ENCODE measurements at places on chromosomes 5 and 9.

DNA sequence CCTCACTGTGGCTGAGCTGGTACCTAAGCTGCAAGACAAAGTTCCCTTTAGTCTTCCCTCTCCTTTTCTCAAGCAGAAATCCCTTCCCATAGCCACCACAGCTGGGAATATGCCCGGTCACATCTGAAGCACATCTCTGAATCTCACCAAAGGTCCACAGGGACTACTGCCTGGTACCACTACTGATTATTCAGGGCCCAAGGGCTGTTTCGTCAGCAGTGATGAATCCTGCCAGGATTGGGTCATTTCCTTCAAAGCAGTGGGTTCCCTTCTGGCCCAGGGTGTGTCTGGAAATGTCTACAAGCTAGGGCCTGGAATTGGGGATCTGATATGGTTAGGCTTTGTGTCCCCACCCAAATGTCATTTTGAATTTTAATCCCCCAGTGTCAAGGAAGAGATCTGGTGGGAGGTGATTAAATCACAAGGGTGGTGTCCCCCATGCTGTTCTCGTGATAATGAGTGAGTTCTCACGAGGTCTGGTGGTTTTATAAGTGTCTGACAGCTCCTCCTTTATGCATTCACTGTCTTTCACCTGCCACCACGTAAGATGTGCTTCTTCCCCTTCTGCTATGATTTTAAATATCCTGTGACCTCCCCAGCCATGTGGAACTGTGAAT lies 83.2 kb upstream of the FST start:
- no peak for DNase-seq

DNA sequence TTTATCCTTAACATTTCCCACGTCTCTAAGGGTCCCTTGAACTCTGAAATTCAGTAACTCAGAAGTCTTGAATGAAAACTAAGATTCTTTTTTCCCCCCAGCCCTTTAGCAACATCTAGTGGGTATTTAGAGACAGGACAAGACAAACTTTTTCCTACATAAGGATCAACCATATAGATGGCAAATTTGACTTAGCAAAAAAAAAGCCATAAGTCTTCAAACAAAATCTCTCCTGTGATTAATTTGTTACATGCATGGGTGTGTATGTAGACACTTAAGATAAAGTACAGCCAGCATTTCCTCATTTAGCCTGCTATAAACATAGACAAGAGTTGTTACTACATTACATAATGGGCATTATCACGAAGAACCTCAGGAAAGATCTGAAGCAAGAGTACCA lies 29.1 kb upstream of the ANKRD31 start:
- no peak for DNase-seq

DNA sequence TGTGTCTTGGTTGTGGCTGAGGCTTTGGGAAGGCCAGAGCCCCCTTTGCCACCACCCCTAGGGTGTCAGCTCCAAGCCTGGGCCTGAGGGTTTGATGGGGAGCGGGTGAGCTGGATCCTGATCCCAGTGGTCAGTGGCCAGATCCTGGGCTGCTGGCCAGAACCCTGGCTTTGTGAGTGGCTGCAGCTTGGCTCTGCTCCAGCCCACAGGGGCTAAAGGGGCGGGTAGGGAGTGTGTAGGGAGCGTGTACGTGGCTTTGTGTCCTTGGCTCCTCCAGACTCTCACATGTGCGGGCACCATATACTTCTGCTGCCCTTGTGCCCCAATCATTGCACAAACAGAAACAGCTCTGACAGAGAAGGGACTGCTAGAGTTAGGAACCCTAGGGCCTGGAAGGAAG lies 1.2 kb upstream of the IL11RA start:
- no peak for DNase-seq

DNA sequence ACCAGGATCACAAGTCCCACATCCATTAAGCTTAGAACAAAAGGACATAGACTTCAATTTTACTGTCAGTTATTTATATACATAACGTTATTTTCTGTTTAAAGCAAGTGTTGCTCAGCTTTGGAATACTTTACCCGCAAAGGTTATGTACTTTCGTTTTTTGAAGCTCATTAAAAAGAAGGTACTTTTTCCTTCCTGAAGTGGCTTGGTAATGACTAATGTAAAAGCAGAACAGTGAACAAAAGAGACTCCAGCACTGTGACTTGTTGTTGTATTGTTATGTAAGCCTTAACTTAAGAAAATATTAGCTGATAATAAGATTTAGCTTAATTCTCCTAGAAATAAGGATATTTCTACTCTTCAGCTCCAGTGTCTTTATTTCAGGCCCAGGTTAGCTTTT lies 97.3 kb upstream of the SLCO6A1 start:
- no peak for DNase-seq

GRCh38 chr5:126896170-126896702 lies 119.3 kb downstream of the LMNB1 start:
- DNase-seq = no peak

DNA sequence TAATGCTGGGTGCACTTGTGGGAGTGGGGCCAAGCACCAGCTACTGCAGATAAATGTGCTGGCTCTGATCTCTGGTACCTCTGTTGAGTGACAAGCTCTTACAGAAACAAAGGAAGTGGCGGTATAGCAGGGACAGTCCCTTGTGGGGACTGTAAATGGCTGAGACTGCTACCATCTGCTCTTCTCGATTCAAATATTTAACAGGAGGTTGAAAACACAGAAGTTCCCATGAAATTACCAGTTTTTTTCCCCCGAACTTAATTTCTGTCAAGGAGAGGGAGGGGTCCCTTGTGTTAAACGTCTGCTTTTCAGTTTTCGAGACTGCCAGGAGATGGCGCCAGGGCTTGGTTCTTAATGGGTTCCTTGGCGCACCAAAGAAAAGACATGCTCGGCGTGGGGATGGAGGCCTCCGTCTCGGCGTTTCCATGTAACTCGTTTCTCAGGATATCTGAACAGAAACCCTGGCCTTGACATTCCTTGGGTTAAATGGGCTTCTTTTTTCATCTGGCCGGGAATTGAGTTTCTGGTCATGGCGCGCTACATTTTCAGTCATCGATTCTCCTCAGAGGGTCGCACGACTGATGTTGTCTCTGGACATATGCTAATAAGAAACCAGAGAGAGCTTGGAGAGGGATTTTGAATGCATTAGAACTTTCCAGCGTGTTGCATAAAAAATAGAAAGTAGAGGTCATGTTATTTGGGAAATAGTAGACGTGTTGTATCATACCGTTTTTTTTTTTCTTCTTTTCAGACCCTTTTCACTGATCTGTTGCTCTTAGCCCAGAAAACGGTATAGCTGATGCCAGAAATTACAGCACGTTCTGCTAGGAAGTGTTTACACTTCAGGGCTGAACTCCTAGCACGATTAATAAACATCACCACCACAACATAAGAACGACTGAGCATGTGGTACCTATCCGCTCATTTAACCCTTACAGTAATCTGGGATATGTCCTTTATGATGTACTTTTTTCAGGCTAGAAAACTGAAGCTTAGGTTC lies 64.0 kb downstream of the CARTPT start:
- DNase-seq = no peak

DNA sequence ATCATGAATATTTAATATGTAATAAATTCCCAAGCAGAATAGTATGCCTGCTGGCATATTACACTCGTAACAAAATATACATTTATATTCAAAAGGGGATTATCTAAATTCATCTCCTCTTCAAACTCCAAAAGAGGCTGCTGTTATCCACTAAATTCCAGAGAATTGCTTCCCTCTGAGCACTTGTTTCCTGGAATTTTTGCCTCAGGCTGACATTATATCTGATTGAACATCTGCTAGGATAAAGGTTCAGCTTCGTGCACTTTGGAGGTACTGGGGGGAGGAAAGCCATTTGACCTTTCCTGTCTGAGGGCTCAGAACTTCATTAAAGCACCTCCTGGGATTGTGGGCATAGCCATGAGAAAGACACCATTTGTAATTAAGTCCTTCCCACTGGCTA lies 4.3 kb upstream of the HAPLN1 start:
- DNase-seq = no peak

GRCh38 chr5:95072281-95072680 lies 212.6 kb downstream of the MCTP1 start:
- DNase-seq = no peak

DNA sequence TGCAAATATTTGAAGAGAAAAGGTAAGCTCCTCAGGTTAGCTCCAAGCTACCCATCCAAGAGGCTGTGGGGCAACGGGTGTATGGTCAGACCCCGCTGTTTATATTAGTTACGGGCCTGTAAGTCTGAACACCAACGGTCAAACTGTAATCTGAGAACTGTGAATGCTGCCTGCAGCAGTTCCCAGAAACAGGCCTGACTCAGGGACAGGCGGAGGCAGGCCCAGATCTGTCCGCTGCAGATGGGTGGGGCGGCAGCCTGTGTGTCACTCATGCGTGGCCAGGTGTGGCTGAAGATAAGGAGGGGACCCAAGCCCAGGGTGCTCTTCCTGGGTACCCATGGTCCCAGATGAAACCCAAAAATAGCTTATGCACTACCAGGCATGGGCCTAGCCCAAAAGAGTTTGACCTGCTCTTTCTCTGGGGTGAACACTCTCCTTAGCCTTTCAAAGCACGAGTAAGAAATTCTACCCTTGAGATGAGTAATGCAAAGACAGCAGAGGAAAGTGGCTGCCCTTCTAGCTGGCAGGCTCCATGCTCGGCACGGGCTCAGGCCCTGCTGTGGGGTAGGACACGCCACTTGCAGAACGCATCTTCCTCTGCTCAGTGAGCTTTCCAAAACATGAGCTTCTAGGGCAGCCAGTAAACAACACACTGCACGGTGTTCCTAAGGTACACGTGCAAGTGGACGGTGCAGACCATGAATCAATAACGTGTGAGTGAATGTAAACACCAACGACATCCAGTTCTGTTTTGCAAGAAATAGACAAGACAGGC lies 9.1 kb downstream of the UBAC1 start:
- DNase-seq = no peak

DNA sequence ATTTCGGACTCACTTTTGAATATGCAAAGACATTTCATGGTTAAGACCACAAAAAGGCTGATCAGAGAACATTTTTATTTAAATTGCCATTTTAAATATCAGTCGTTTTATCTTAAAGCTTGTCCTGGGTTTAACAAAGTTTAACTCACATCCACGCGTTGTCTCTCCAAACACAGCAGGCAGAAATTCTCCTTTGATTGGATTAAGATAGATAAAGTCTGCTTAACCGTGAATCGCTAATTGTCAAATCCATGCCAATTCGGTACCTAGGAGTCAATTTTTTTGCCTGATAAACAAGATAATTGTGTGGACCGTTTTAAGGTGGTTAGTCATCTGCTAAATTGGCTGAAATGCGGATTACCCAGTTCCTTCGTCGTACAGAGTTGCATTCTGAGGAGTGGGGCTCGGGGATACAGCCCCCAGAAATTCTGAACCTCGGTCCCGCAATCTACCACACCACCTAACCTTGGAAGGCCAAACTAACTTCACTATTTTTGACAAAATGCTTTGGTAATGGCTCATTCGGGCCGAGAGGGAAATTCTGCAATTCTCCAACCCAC lies 665 bp upstream of the BTF3 start:
- no peak for DNase-seq

DNA sequence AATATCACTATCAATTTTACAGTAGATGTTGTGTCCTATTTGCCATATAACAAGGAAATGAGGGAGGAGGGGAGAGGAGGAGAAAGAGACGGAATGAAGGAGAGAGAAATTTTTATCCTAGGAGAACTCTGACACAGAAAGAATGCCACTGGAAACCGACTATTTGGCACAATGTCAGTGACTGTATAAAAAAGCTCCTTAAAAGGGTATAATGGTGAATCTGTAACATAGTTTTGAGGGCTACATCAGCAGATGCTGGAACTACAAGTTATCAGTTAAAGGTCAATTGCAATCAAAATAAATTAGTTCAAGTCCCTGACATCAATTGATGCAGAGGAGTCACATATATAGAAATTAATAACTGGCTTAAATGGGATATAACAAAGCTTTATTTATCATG lies 5.7 kb downstream of the EDIL3 start:
- DNase-seq = no peak

DNA sequence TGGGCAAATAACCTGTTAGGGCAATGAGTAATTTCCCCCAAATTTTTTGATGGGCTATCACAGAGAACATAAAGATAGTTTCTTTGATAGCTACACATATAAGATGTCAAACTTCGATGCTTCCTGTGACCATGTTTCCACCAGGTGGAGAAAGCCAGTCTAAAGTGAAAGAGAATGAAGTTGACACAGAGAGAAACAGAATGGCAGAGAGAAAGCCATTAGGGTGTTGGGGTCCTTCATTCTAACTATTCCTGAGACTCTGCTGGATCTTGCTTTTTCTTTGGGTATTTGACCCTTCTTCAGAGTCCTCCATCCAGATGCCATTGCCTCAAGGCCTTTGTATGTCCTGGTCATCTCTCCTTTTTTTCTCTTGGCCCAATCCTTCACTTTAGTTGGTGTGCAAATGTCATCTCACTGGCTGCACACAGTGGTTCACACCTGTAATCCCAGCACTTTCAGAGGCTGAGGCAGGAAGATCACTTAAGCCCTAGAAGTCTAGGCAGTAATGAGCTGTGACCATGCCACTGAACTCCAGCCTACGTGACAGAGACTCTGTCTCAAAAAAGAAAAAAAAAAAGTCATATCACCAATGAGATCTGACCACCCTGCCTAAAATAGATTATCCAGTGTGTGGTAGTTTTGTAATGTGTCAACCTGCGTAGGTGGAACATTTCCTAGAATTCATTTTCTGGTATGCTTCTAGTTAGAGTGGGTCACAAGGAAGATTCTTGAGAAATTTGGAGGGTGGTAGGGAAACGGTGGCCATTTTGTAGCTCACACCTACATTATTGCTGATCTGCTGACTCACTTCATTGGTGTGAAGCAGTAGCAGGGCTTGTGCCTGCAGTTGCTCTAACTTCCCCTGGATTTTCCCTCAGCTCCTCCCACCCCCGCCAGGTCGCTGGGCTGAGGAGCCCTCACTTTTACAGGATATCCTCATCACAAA lies 20.8 kb upstream of the KIF2A start:
- no peak for DNase-seq

DNA sequence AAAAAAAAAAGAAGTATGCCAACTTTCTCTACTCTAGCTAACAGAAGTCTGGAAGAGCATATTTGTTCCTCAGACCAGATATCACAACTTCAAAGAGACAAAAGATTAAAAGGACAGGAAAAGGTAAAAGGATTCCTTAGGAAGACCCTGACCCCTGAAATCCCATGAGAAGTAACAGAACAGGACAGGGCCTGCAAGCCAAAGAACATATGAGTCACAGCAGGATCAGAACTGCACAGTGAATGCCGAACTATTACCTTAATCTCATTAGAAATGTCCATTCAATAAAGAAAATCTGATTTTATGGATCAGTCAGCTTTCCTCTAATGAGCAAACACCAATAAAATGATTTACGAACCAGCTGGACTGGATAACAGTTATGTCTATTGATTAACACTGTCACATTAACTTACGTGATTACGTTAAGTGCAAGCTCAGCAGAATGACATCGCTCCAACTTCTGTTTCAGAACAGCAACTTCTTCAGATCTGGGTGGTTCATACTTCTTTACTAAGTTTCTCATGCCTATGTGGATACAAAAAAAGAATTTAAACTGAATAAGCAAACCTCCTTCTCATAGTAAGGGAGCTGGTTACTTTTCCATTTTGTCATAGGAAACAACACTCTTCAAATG lies 13.6 kb downstream of the CCNH start:
- DNase-seq = no peak
